ENCODE measurements at places on chromosomes 3 and 15.

- no peak for DNase-seq
Measured at GRCh38 chr15:58064980-58065444, 499 bp downstream of the ALDH1A2 start.

DNA sequence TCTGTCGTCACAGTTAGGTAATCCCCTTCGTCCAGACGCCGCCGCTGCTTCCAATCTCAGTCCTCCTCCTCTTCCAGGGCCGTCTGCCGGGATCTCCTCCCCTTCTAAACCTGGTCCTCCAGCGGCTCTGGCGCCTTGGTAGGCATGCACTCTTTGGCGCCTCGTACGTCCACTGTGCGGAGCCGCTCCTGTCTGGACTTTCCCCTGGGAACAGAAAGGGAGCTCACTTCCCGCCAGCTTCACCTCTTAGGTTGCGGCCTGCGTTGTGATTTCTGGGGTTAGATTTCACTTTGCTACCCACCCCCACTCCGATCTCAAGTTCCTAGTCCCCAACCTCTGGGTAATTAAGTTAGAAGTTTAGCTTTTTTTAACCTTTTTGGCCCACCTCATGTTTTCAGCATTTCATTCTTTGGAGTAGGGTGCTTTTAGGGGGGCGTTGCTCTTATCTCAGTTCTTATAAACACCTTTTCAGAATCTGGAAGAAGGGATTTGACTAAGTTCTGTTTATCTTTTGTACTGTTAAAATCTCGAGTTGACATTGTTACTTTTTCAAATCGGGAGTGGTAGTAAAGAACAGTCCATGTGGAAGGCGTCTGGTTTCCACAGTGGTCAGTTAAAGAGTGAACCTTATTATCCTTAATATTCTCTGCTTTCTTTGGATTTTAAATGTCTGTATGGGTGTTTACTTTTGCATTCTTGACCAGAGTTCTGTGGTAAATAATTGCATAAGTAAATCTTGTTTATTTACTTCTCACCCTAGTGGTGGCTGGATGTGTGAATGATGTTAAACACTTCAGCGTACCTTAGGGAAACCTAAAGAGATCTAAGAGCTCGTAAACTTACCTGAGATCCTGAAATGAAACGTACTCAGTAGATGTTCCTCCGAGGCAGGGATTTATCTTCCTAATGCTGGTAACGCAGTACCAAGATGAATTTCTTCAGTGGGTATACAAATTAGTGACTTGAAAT, 611 bp downstream of the CTDSPL2 start:
- no peak for DNase-seq

DNA sequence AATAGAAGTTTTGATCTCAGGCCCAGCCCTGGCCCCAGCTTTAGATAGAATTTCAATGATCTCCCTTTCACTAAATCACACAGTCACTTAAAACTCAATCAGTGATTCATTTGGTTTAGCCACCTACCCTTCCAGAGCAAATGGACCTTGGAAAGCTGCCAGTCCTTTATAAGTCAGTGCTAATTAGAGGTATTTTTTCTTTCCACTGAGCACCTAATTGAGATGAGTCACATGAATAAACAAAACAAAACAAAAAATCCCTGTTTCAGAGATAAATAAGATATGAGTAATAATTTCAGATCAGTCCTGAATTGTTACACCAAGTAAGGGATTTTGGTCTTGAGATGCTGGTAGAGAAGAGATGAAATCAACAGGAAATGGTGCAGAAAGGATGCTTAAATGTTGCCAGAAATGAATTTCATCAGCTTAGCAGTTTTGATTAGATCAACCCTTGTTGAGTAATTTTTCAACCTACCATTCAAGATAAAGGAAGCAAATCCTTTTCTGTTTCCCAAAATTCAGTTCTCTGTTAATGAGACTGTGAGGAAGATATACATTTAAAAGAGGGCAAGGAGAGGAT, 352.0 kb upstream of the COL8A1 start:
- no peak for DNase-seq

DNA sequence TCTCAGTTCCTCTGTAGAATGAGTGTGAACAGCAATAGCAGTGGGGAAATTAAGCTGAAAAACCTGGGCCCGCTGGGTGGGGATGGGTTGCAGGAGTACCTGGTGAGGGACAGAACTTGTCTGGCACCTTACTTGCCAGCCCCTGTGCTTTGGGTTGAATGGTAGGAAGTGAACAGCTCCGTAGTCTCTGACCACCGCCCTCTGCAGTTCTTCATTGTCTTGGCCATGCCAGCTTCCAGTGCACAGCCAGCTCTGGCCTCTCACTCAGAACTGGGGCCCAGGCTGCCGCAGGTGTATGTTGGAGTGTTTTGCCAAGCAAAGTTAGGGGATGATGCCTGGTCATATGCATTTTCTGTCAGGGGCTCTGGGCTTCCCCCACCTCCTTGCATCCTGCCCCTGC, 14.0 kb upstream of the CHST14 start:
- no peak for DNase-seq

DNA sequence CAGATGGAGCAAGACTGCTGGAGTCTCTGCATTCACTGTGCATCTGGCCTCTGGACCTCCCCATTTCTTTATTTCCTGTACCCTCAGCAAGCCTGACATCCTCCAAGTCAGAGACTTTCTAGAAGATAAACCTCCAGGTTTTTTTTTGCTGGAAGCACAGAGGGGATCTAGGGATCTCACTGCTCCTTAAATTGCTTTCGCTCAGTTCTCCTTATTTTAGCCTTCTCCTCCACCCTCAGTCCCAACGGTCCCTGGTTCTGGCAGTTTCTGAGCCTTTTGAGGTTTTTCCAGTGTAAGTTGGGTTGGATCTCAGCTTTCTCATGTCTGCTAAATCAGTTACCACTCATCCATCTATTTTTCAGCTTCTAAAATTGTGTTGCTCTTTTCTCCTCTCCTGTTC, 22.7 kb upstream of the CHD2 start:
- no peak for DNase-seq

DNA sequence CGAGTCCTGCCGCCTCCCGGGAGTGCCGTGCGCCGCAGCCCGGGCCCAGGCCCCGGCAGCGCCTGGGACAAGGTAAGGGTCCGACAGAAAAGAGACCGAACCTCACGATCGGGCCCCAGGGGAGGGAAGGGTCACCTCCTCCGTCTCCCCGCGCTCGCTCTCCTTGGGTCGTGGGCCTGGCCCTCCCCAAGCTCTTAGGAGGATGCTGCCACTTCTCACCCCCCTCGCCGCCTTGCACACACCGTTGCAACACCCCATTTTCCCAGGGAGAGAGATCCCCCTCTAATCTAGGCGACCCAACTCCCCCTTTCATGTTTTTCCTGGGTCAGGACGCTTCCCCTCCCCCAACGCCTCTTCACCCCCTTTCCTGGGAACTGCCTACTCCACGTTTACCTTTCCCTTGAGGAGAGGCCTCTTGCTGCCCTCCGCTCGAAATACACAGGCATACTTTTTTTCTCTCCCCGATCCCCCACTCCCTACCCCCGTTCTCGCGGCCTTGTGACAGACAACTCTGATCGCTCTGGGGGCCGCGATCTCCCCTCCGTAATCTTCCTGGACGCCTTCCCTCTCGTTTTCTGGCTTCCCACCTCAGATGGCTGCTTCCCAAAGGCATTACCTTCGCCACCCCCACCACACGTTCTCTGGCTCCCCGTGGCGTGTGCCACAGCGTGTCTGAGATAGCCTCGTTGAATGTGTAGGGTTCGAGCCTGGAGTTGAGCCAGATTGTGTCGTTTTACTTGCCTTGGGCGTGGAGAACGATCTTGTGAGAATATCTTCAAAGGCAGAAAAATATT, 688 bp downstream of the SETD5 start:
- DNase-seq = peak; percentile 46
